Ammon's horn (tissue), 1 donor: ENCODE measurements at places on chromosomes 13 and 19.

GRCh38 chr13:39556866-39557265 lies 46.1 kb downstream of the LHFPL6 start:
- DNase-seq = no peak

DNA sequence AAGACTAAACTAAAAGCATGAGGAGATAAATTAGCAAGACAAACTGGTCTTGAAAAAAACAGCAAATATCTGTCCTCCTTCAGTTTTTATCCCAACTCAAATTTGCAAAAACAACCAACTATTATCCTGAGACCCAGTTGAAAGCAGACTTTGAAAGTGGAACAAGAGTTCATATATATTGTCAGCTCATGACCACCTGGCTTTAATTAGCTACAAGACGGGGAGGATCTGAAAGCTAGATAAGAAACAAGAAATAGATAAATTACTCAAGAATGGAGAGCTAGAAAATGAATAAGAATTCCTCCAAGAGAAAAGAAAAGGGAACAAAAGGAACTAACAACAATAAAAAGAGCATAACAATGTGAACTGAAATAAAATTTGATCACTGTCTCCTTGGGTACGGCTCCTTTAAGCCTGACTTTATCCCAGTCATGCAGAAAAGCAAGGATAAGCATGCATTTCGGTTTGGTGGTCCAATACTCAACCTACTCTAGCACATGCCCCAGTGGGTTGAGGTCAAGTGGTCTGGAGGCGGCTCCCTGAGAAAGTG lies 246.9 kb downstream of the DCLK1 start:
- no peak for DNase-seq

- no peak for DNase-seq
Measured at GRCh38 chr13:99380921-99381645, 73.9 kb upstream of the GPR183 start.

DNA sequence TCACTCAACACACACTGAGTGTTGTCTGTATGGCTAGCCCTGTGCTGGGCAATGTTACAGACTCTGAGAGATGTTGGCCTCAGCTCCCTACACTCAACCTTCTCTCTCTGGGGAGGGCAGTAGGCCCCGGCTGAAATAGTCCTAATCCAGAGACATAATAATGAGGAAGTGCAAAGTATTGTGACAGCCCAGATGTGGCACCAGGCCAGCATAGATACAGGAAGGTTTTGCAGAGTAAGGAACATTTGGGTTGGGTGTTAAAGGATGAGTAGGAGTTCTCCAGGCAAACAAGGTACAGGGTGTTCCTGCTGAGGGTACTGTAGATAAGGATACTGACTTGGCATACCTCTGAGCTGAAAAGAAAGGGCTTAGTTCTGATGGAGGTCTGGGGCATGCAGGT lies 2.4 kb downstream of the LIN7B start:
- no peak for DNase-seq

- peak; percentile 63 for DNase-seq
Measured at GRCh38 chr19:41934849-41935374, 6.7 kb upstream of the ERFL start.

DNA sequence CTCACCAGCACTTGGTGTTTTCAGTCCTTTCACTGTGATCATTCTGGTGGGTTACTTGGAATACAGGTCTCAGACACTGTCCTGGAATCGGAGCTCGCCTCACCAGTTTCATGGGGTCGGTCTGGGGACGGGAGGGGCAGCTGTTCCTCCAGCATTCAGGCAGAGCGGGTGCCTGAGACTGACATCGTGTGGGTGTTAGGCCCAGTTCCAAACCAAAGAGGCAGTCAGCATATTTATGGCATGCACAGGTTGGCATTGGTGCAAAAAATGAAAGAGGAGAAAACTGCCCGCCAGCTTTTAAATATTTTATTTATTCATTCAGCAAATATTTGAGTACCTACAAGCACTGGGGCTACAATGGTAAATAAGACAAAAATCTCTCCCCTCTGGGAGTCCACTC lies 20.1 kb downstream of the PLEKHF1 start:
- DNase-seq = no peak

- DNase-seq = no peak
Measured at GRCh38 chr13:24149246-24150032, 11.1 kb upstream of the SPATA13 start.

- no peak for DNase-seq
Measured at GRCh38 chr13:82298106-82298505, 1584.2 kb downstream of the SLITRK1 start.

DNA sequence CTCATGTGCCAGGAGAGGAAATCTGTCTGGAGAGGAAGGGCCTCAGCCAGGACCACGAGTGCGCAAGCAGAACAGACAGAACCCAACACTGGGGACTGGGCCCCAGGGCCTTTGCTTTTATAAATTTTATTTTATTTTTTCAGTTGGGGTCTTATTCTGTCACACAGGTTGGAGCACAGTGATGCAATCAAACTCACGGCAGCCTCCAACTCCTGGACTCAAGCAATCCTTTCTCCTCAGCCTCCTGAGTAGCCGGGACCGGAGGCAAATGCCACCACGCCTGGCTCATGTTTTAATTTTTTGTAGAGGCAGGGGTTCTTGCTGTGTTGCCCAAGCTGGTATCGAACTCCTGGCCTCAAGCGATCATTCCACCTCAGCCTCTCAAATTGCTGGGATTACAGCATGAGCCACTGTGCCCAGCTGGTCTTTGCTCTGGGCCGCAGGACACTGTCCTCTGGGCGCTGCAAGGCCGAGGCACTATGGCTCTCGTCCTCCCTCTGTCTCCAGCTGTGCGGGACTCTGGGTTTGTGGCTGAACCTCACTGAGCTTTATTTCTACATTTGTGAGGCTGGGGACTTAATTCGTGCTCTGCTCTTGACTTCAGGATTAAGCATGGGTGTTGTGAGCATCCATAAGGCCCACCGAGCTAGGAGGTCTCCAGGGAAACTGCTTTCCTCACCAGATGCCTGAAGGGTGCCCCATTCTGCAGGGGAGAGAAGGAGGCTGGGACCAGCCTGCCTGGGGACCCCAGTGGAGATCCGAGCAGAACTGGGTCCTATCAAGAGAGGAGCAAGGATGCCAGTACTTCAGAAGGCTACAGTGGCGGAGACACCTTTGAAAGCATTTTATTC lies 144.2 kb upstream of the VSTM2B start:
- DNase-seq = no peak

DNA sequence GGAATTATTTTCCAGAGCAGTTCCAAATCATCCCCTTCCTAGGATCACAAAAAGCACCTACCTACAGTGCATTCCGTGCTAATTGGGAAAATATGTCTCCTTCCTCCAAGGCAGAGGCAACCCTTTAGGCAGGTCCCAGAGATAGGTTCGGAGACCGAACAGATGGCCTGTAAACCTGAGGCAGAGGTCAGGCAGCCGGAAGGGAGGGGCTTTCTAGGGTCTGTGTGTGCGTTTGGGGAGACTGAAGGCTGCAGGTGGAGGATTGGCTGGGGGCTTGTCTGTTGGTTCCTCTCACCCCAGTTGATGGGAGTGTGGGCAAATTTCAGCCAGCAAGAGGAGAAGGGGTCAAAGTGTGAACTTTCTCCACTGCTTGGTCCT lies 7.1 kb downstream of the KCNN4 start:
- no peak for DNase-seq

GRCh38 chr13:21212138-21212775 lies 35.8 kb downstream of the MRPL57 start:
- peak; percentile 15 for DNase-seq

DNA sequence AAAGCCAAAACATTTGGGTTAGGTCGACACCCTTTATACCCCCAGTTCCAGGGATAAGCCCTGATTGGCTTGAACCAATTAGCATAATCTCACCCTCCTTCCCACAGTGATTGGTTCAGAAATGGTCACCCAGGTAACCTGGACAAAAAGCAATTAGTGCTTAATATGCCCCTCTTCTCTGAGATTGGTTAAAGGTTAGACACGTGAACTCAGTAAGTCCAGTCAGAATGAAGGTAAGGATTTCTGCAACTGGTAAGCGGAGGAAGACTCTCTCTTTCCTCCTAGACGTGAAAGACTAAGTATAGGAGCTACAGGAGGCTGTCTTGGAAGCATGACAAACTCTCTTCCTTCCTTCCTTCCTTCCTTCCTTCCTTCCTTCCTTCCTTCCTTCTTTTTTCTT lies 1.3 kb upstream of the PNMA8C start:
- DNase-seq = no peak

GRCh38 chr19:18503337-18503970 lies 18.4 kb downstream of the ELL start:
- no peak for DNase-seq

DNA sequence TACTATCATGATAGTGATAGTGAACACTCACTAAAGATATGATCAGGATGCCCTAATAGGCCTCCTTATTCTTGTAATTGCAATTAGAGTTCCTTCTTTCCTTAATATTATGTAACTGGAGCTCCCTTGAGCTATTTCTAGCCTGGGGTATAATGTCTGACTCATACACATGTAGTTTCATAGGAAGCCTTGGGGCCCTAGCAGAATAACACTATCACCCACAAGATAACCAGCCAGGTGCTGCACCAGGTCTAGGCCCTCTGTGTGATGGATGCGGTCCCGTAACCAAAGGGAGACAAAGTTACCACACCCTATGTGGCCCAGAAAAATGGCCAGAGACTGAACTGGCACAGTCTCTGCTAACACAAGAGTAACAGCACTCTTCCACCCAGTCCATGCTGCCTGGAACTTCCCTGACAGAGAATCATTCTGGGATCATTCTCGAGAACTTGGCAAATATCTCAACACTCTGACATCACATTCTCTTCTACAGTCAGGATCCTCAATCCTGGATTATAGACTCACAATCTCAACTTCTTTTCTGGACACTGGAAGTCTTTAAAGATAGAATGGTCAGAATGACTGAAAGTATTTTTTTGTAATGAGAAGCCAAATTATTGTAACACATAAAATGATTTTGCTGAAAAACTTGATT lies 32.6 kb upstream of the IGFL4 start:
- no peak for DNase-seq

- no peak for DNase-seq
Measured at GRCh38 chr13:39542361-39542760, 60.6 kb downstream of the LHFPL6 start.

DNA sequence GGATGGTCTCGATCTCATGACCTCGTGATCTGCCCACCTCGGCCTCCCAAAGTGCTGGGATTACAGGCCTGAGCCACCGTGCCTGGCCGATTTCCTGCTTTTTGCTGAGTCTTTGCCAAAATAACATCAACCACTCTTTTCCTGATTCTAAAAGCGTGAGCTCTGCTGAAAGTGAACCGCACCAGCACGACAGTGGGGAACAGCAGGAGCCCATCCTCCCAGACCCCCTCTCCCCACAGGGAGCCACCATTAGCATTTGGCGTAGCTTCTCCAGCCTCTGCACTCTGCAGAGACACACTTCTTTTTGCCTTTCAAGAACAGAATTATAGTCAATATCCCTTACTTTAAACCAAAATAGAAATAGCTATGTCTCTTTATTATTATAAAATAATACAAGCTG lies 41.3 kb downstream of the MYH14 start:
- no peak for DNase-seq

DNA sequence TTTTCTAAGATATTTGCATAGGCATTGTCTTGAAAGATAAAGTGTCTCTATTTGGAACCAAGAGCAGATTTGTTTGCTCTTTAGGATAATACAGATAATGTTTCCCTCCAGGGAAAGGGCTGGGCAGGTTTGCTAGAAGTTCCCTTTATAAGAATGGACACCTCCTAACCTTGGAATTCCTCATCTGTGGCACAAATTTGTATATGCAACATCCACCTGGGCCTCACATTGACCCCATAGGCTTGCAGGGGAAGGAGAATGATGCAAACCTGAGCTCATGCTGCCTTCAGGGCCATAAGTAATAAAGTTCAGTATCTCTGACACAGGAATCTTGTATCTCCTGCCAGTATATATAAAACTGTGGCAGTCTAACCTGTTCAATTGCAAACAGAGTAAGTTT lies 508.4 kb upstream of the MIR17HG start:
- DNase-seq = no peak

GRCh38 chr19:13989487-13989886 lies 16.6 kb downstream of the RFX1 start:
- DNase-seq = no peak

GRCh38 chr19:42253245-42254088 lies 1.5 kb downstream of the ERF start:
- DNase-seq = peak; percentile 51

GRCh38 chr13:74132776-74133656 lies 1.2 kb downstream of the KLF12 start:
- DNase-seq = peak; percentile 35

GRCh38 chr19:4094761-4095487 lies 28.2 kb upstream of the ZBTB7A start:
- no peak for DNase-seq

DNA sequence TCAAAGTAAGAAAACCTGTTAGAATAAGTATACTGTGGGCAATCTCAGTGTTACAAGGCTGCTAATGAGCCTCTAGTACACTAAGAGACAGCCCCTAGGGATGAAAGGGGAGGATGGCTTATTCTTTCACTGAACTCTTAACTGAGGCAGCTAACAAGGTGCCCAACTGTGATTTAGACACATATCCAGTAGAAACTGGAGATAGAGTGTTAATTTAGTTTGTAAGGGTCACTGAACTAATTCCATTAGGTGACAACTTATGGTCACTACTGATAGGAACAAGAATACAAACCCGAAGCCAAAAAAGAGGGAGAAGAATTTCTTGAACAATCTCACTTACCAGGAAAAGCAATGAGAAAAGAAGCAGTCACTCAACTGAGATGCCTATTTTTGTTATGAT lies 1010.6 kb downstream of the PCDH9 start:
- no peak for DNase-seq

- DNase-seq = no peak
Measured at GRCh38 chr13:23848646-23849141, 40.5 kb downstream of the MIPEP start.

GRCh38 chr13:89852570-89852969 lies 1494.9 kb upstream of the MIR17HG start:
- DNase-seq = no peak

GRCh38 chr19:6639439-6639838 lies 30.5 kb downstream of the TNFSF14 start:
- DNase-seq = no peak

GRCh38 chr19:33678796-33679585 lies 57.2 kb downstream of the CHST8 start:
- DNase-seq = peak; percentile 78

GRCh38 chr19:29172302-29172701 lies 40.6 kb downstream of the UQCRFS1 start:
- DNase-seq = no peak

GRCh38 chr19:32189956-32190706 lies 155.3 kb upstream of the ZNF507 start:
- DNase-seq = no peak

GRCh38 chr13:106296723-106297122 lies 238.7 kb downstream of the EFNB2 start:
- no peak for DNase-seq

- peak; percentile 83 for DNase-seq
Measured at GRCh38 chr13:111531505-111531904, 211.1 kb downstream of the TEX29 start.

- no peak for DNase-seq
Measured at GRCh38 chr19:979318-979741, 4.8 kb upstream of the WDR18 start.

- DNase-seq = peak; percentile 63
Measured at GRCh38 chr13:20102525-20103180, 58.2 kb downstream of the GJA3 start.

- DNase-seq = peak; percentile 64
Measured at GRCh38 chr19:18419195-18419698, at the start of gene SSBP4. TSS of gene SSBP4 (plus strand) at chr19:18419398. CDS start at chr19:18419649, 251 bp downstream.

GRCh38 chr13:20311596-20311995 lies 79.5 kb upstream of the GJB6 start:
- no peak for DNase-seq

- no peak for DNase-seq
Measured at GRCh38 chr19:18311502-18312091, 11.3 kb downstream of the LSM4 start.

GRCh38 chr13:27442797-27443196 lies 7.6 kb downstream of the MTIF3 start:
- no peak for DNase-seq
